Stimulated activated CD4-positive, alpha-beta T cell treated with anti-CD3 and anti-CD28 coated beads, Interleukin-1b, Interleukin-23, amount 100 ng/mL, for 1 hour (primary cell): ENCODE measurements at places on chromosomes 16 and 17.

DNA sequence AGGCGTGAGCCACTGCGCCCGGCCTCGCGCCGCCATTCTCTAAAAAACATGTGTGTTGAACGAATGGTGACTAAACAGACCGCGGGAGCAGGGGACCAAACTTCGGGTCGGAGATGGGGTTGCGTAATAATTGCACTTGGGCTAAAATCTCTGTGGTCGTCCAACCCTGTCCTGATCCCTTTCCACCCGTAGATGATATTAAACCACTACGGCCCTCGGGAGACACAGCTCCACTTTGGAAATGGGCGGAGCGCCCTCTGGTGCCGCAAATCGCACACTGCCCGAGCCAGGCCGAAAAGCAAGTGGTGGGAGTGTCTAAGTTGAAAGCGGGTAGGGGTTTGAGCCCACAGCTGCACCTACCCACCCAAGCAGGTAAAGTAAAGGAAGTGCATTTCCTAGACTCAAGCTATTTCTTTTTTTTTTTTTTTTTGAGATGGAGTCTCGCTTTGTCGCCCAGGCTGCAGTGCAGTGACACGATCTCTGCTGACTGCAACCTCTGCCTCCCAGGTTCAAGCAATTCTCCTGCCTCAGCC is 17.0 kb downstream of the CAVIN1 start:
- DNase-seq, result peak; percentile 79

GRCh38 chr16:27951489-27952120 is 111.9 kb downstream of the GSG1L start:
- DNase-seq, result no peak

GRCh38 chr17:2406271-2406902 is 5.5 kb upstream of the MNT start:
- no peak for DNase-seq

DNA sequence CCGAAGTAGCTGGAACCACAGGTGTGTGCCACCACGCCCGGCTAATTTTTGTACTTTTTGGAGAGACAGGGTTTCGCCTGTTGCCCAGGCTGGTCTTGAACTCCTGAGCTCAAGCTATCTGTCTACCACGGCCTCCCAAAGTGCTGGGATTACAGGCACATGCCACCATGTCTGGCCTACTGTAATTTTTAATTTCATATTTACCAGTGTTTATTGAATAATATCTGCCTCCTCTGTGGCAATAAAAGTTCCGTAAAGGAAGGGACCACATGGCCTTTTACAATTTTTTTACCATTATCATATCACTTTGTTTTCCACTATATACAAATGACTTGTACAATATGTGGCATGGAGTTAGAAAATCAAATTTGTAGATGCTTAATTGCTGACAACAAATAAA is 7.8 kb downstream of the USP31 start:
- DNase-seq, result no peak

DNA sequence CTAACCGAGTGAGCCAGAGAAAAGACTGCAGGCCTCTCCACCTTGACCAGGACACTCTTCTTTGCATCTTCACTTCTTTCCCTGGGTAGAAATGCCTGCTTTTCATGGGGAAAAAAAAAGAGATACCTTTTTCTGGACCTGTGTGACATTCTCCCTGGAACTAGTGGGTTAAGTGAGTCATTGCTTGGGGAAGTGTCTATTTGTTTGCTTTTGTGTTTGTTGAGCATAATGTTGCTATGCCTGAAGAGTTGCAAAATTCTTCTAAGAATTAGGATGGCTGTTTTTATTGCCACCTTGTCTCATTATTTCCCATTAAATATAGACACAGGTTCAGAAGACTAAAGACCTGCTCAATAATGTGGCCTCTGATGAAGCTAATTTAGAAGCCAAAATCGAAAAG is 18.8 kb downstream of the CLUAP1 start:
- no peak for DNase-seq

GRCh38 chr16:4239020-4239419 is 2.9 kb downstream of the SRL start:
- no peak for DNase-seq

- DNase-seq, result no peak
Observed at GRCh38 chr16:82004601-82005000, 6.7 kb downstream of the SDR42E1 start.

GRCh38 chr16:47493381-47494337 is 32.5 kb downstream of the PHKB start:
- DNase-seq, result no peak

DNA sequence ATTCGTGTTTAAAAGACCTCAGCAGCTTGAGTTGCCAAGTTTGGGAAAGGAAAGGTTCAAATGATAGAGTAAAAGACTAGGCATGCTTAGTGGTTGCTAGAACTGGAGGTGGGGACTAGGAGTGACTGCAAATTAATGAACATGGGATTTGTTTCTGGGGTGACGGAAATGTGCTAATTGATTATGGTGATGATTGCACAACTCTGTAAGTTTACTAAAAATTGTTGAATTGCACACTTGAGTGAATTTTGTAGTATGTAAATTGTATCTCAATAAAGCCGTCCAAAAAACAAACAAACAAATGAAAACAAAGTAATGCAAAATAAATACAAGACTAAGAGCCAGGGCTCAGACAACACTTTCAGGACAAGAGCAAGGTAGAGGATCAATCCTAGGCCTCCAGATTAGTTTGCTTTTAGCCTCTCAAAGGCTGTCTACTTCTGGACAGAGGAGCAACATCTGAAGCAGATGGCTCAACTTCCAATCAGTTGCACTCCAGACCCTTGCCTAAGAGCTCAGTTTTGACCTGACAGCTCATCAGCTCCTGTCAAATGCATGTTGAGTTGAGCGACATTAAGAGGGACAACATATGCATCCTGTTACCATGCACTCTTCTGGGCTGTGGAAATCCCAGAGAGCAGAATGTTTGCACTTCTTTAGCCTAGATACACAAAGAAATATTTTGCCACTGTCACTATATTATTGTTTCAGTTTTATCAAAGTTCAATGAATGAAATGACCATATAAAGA is 111.2 kb upstream of the ASIC2 start:
- DNase-seq, result no peak

- DNase-seq, result no peak
Observed at GRCh38 chr16:11283820-11284248, 2.7 kb upstream of the PRM1 start.

- no peak for DNase-seq
Observed at GRCh38 chr17:46086821-46087220, 87.8 kb downstream of the STH start.

GRCh38 chr16:77790912-77791311 is 2.5 kb downstream of the VAT1L start:
- DNase-seq, result no peak

DNA sequence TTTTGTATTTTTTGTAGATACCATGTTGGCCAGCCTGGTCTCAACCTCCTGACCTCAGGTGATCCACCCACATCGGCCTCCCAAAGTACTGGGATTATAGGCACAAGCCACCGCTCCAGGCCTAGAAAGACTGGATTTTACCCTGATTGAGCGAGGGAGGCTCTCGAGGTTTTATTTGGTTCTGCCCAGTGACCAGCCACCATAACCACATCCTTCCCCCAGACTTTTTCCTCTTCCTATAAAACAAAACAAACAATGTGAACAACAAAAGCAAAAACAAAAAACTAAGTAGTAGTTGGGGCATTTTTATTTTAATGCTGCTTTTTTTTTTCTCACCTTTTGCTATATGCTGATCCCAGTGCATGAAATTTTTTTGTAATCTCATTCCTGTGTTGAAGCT is 509.6 kb downstream of the MAF start:
- no peak for DNase-seq

DNA sequence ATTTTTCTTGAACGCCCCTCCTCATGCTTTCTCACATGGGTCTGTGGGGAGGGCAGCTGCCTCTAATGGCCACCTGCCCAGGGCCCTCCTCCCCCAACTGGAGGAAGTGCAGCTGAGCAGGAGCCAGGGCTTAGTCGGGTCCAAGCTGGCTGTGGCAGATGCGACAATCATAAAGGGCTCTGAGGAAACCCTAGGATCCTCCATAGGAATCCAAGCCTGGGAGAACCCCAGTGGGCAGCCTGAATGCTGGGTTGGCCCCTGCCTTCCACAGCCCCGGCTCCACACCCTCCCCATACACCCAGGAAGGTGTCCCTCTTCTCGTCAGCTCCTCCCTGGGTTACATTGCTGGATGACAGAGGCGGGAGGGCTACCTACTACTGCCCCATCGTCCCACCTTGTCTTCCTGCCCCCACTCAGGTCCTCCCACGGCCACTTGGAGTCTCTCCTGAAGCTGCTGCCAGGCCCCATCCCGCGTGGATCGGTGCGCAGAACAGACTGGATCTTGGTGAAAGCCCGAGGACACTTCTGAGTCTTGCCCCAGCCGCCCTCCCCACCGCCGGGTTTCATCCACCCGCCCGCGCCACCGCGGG is 15.6 kb upstream of the CBFB start:
- DNase-seq, result no peak

- DNase-seq, result no peak
Observed at GRCh38 chr17:80980397-80981061, 11.1 kb upstream of the CHMP6 start.

DNA sequence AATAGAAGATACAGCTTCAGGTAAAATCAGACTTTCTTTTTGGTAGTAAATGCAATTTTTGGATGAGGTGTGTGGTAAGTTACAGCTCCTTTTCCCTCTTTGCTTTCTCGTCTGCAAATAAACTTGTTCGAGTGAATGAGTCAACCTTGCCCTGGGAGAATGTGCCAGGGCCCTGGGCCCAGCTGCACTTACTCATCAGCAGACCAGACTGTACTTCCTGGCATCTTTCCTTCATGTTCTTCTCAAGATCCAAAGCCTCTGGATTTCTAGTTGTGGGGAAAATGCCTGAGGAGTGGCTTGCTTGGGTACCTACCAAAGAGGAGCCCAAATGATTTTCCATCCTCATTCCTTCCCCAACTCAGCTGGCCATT is 5.4 kb upstream of the G6PC1 start:
- DNase-seq, result no peak

- DNase-seq, result no peak
Observed at GRCh38 chr17:40471846-40472732, 28.8 kb downstream of the IGFBP4 start.

DNA sequence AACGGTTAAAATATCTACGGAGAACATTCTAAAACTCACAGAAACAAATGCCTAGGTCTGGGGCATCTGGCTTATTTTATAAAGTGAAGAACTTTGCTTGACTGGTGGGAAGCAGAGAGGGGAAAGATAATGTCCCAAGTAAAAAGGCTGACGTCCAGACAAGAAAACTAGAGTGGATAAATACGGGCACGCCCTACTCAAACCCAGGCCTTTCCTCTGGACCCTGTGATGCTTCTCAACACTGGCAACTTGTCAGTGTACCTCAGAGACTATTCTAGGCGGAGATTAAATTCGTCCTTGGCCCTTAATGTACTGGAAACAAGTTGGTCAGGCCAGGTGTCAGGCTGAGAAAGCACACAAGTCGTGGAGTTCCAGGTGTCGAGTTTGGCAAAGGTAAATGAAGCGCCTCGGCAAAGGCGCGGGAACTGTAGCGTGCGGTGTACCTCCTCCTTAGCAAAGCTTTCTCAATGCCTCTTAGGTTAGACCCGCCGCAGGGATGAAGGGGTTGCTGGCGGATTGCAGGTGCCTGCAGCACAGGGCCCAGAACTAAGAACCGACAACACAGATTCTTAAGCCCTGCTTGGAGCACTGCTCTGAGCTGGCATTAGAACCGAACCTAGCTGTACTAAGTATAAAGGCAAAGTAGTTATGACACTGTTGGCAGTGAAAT is 668 bp upstream of the UNK start:
- DNase-seq, result no peak

GRCh38 chr17:47315451-47316266 is 8.1 kb upstream of the EFCAB13 start:
- no peak for DNase-seq

DNA sequence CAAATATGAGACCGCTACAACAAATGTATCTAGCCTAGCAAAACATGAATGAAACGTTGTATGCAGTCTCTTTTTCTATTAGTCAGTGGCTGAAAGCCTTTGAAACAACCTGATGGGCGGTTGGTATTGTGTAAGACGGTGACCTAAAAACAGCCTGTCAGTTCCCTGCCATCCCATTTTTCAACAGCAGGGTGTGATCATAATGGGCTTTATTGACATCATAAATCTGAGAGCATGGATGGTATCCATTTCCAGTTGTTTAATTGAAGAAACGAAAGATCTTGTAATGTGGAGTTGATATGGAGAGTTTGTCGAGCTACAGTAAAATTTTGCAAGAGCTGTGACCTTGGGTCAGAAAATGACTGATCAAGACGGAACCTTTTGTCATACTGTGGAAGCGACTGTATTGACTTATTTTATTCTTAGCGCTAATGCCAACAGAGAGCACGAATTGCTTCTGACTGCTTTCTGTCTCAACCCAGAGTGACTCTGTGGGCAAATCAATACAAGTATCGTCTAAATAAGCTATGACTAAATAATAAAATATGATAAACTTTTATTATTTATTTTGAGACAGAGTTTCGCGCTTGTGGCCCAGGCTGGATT is 12.3 kb upstream of the MEIOB start:
- no peak for DNase-seq

GRCh38 chr17:18270046-18270931 is 9.8 kb downstream of the MIEF2 start:
- DNase-seq, result no peak

GRCh38 chr16:29916979-29917378 is 9.0 kb downstream of the KCTD13 start:
- no peak for DNase-seq

DNA sequence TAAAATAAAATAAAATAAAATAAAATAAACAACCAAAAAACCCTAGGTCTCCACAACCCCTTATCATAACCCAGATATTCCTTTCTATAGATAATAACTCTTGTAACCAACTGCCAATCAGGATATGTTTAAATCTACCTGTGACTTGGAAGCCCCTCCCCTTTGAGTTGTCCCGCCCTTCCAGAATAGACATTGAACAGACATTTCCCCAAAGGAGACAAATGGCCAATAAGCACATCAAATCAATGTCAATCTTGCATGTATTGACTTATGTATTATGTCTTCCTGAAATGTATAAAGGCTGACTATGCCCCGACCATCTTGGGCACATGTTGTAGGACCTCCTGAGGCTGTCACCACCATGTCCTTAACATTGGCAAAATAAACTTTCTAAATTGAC is 1.5 kb upstream of the MAPK7 start:
- DNase-seq, result no peak

DNA sequence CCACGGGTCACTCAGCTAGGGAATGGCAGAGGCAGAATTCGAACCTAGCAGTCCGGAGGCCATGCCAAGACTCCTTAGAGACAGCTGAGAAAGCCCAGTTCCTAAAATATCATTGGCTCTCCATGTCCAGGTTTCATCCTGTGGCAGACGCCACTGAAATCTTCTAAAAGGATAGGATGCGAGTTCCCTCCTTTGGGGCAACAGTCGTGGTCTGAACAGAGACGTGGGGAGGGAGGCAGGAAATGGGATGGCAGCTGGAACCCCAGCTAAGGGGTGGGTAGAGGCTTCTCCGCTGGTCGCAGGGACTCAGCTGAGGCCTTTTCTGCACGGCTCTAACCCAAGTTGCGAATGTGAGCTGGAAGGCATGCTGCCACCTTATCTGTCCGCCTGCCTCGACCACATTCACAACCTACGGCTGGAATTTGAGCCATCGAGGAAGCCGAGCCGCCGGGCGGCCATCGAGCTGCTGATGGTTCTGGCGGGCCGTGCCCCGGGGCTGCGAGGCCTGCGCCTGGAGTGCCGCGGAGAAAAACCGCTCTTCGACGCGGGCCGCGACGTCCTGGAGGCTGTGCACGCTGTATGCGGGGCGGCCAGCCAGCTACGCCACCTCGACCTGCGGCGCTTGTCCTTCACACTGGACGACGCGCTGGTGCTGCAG is 1.9 kb upstream of the HSF4 start:
- DNase-seq, result no peak
